Stimulated activated CD8-positive, alpha-beta memory T cell treated with anti-CD3 and anti-CD28 coated beads, Interleukin-7, amount 100 ng/mL, for 4 hours (primary cell): ENCODE measurements at places on chromosomes 16 and 17.

- no peak for DNase-seq
Observed at GRCh38 chr17:9174312-9174711, 153.0 kb downstream of the NTN1 start.

DNA sequence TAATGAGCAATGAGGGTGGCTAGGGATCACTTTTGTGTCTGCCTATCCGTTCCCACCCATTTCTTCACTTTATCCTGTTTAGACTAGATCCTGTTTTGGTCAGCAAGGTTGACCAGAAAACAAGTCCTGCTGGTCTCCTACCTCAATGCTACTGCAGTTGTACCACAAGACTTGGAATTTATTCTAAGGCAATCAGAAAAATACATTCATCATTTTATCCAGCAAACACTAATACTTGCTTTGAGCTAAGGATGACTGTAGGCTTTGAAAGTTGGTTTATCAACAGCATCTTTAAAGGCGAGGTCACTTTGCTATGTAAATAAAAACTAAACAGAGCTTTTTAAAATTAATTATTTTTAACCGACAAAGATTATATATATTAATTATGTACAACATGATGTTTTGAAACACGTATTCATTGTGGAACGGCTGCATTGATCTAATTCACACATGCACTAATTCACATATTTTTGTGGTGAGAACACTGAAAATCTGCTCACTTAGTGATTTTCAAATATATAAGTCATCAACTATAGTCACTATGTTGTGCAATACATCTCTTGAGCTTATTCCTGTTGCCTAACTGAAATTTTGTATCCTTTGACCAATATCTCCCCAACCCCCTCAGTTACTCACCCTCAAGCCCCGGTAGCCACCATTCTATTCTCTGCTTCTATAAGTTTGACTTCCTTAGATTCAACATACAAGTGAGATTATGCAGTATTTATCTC is 125.9 kb upstream of the HS3ST3A1 start:
- no peak for DNase-seq

GRCh38 chr17:47644324-47644723 is 5.4 kb upstream of the KPNB1 start:
- DNase-seq = no peak

DNA sequence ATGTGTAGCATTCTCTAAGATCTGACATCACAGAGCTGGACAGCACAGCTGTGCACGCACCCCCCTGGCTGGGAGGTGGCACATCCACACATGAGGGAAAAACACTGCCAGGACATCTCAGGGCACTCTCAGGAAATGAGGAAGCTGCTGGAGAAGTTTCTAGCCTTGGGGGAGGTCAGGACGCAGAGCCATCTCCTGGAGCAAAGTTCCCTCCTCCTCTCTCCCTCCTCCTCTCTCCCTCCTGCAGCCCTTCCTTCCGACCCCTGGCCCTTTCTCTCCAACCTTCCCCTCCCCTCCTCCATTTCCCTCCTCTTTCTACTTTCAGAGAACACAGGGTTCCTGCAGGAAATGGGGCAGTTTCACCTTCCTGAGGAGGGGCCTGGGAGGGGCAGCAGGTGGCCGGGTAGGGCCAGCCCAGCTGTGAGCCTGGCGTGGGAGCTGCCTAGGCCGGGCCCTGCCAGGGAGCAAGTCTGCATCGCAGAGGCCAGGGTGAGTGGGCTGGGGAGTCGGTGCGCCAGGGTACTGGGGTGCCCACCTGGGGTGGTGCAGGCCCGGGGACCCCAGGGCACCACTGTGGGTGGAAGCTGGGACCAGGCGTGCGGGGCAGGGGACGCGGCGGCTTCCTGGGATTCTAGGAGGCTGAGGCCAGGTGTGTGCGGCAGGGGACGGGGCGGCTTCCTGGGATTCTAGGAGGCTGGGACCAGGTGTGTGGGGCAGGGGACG is at the start of gene DPEP1:
TSS of gene DPEP1 (plus strand) at position 412 of the 723 bp plus-strand sequence. CDS start 16,769 bp downstream, outside the sequence.
- DNase-seq = no peak

- no peak for DNase-seq
Observed at GRCh38 chr17:75266316-75267152, 4.5 kb downstream of the MIF4GD start.

DNA sequence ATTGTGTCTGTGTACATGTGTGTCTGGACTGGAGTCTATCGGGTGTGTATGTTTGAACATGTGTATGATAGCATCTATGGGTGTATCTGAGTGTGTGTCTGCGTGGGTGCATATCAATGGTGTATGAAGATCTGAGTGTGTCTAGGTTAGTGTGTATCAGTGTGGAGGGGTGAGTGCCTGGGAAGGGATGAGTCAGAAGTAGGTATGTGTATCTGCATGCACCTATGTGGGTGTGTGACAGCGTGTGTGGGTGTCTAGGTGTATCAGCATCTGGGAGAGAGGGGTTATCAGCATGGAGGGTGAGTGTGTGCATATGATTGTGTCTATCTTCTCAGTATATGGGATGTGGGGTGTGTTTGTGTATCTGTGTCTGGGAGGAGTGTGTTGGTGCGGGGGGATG is 58.2 kb upstream of the LHX1 start:
- no peak for DNase-seq

- DNase-seq = no peak
Observed at GRCh38 chr16:16928532-16929109, 542.1 kb downstream of the XYLT1 start.

GRCh38 chr17:77420804-77421629 is 280.2 kb downstream of the SEC14L1 start:
- peak; percentile 34 for DNase-seq

DNA sequence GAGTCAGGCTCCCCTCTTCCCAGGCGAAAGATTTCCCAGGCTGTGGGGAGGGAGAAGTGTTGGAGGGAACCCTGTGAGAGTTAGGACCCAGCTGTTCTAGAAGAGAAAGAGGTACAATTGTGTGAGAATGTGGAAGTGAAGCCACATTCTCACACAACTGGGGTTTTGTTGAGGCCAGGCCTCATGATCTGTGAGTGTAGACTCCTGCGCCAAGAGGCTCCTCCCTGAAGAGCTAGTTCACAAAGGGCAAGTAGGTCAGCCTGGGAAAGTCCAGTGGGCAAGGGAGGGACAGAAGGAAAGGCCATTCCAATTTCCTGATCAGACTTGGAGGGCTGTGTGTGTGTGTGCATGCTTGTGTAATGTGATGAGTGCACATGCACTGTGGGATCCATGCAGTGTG is 15.2 kb downstream of the CD300LF start:
- no peak for DNase-seq

DNA sequence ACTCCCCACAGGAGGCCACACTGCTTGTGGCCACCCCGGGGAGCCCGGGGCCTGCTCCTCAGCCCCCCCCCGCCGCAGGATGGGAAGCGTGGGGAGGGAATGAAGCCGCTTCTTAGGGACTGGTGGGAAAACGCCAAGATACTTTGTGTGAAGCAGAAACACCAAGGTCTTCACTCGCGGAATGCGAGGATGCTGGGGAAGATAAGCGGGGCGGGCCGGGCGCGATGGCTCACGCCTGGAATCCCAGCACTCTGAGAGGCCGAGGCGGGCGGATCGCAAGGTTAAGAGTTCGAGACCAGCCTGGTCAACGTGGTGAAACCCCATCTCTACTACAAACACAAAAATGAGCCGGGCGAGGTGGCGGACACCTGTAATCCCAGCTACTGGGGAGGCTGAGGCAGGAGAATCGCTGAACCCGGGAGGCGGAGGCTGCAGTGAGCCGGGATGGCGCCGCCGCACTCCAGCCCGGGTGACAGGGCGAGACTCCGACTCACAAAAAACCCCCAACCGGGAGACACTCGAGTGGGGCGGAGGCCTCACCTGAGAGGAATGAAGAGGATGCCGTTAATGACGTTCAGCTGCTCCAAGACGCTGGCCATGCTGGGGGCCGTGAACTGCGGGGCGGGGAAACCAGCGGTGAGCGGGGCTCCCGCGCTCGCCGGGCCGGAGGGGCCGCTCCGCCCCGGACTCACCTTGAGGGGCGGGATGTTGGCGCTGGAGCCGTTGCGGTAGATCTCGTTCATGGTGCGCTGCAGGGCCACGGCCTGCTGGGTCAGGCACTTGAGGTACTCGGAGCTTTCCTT is 20.3 kb downstream of the CLUH start:
- no peak for DNase-seq

GRCh38 chr17:27158382-27158781 is 135.5 kb upstream of the WSB1 start:
- no peak for DNase-seq

DNA sequence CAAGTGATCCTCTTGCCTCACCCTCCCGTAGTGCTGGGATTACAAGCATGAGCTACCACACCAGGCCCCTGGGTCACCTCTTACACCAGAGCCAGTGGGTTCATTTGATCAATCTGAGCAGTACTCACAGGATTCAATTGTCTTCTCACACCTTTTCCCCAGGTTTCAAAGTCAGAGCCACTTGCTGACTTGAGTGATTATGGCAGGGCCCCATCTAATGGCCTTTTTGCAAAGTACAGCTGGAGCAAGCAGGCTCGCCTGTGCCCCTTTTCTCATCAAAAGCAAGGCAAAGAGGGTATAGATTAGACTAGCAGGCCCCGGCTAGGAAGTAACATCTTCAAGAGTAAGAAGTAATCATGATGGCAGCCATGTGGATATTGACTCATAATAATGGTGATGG is 114.8 kb upstream of the NOL11 start:
- peak; percentile 6 for DNase-seq

DNA sequence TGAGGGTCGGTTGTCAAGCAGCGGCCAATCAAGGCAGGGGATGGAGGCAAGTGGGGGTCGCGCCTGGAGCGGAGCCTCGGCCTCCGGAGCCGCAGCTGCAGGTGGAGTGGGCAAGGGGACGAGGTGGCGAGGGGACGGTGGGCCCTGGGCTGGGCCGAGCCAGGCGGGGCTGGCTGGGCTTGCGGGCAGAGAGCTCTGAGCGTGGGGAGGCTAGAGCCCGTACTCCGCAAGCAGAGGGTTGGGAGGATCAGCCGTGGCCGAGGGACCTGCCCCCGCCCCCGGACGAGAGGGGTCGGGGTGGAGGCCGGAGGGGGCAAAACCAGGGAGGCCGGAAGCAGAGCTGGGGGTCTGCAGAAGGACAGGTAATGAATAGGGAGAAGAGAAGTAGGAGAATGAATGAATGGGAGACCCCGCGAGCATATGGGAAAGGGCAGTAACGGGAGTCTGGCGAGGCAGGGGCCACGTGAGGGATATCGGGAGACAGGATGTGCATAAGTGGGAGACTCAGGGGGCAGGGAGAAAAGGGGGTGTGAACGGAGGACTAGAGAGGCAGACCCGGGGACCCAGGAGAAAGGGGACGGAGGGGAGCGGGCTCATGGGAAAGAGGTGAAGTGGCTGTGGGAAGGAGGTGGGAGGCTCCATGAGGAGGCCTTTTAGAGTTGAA is at the start of gene KATNB1:
TSS of gene KATNB1 (plus strand) at position 16 of the 664 bp plus-strand sequence. CDS start 1,474 bp downstream, outside the sequence.
- no peak for DNase-seq

GRCh38 chr17:61426482-61427304 is 25.5 kb upstream of the TBX4 start:
- DNase-seq = no peak

DNA sequence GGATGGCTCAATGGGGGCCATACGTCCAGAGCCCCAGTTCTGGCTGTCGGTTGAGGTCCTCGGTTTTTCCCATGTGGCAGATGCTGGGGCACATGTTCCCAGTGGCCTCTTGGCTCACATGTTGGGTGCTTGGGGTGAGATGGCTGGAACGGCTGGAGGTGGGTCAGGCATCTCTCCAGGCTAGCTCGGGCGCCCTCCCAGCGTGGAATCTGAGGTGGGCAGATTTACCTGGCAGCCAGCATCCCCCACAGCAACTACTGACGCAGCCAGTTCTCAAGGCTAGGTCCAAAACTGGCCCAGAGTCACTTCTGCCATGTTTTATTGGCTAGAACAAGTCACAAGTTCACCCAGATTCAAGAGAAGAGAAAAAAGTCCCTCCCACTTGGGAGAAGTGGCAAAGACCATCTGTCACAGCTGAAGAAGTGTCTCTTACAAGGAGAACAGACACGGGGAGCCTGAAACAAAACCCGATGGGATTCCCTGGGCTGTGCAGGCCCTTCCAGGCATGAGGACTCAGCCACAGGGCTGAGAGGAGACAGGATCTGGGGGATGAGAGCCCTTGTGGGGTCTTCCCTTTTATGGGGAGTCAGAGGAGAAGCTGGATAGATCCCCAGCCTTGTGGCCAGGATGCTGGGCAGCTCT is 15.2 kb downstream of the ACE start:
- DNase-seq = no peak
